ENCODE measurements at places on chromosomes 2 and 18.

DNA sequence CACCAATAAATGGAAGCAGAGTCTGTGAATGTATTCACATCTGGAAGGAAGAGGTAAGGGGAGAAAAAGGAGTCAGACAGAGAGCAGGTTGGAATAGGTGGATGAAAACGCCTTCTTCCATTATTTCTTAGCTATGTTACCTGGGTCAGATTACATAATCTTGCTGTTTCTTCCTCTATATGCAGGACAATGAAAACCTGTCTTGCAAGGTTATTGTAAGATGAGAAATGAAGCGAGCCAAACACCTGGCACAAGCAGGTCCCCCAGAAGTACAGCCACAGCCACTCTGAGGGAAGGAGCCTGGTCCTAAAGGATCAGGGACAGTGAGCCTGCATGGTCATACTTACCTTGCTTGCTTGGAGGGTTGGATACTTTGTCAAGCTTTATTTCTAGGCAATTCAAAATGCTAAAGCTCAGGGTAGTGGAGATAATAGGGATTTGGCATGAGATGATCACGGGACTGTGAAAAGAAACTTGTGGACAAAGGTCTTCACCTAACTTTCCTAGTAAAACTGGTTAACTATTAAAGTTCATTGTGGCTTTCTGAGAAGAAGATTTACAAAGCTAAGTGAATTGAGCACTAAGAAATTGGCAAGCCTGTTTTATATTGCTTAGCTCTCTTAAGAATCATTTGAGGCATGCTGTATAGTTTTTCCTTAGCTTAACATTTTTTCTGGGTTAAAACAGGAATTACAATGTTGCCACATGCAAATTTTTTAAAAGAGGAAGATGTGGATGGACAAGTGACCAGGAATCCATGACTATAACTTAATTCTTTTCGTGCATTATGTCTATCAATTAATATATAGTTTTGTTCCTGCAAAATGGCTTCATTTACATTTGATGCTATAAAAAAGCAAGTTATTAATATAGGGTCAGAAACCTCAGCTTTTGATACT, 15.7 kb upstream of the PLA2R1 start:
- no peak for DNase-seq

DNA sequence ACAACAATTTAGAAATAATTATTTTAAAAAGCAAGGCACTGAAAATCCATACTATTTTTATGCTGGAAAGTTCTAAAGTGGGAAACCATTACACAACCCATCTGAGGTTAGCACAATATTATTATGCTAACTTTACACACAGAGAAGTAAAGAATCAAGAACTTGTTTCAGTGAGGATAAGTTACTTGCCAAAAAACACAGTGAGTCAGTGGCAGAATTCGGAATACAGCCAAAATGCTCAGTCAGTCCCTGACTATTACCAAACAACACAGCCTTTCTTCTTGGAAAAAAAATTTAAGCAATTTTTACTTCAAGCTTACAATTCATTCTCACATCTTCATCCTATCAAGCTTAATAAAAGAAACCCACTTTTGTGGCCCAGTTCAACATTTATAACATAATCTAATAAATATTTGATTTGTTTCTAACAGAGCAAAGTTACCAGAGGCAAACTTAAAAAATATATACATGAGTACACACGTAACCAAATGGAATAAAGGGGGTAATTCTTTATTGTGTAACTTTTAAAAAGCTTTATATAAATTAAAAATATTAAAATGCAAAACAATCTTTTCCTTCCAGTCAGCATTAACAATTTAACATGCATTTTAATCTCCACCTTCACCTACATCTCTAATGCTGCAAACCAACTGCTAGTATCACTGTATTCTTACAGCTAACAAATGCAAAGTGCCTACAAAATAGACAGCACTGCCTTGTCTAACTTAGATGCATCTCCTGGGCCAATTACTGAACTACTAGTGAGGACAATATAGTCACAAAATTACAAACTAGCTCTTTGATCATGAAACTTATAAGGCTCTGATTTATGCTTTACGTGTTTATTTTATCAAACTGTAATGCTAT, 55.2 kb downstream of the CCDC88A start:
- no peak for DNase-seq

DNA sequence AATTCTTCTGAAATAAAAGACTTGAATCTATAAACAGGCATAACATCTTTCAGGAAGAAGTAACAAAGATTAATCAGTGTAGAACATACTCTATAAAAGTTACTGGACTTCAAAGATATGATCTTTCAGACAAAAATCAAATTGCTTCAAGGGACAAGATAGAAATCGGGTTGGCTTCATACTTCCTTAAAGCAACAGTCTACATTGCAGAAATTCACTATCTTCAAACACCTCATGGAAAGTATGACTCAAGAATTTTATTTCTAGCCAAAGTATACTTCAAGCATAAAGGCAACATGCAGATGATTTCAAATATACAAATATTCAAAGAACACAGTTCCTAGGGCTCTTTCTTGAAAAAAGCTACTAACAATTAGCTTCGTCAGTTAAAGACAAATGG, 240.7 kb downstream of the SRBD1 start:
- DNase-seq, result no peak

DNA sequence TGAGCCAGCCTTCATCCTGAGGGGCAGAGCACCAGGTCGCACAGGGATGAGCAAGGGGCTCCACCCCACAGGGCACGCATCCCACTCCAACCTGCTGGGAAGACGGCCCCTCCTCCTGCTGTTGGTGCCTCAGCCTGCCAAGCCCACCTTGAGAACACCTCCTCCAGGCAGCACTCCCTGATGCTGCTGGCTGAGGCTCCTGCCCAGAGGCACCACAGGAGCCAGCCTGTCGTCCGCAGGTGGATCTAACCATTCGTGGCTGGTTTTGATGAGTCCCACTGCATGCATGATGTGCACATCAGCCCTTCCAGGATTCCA, 58.4 kb downstream of the BIN1 start:
- DNase-seq, result no peak

- DNase-seq, result no peak
These were observed 45.0 kb downstream of the EEF1B2 start for GRCh38 chr2:206204710-206205109.

DNA sequence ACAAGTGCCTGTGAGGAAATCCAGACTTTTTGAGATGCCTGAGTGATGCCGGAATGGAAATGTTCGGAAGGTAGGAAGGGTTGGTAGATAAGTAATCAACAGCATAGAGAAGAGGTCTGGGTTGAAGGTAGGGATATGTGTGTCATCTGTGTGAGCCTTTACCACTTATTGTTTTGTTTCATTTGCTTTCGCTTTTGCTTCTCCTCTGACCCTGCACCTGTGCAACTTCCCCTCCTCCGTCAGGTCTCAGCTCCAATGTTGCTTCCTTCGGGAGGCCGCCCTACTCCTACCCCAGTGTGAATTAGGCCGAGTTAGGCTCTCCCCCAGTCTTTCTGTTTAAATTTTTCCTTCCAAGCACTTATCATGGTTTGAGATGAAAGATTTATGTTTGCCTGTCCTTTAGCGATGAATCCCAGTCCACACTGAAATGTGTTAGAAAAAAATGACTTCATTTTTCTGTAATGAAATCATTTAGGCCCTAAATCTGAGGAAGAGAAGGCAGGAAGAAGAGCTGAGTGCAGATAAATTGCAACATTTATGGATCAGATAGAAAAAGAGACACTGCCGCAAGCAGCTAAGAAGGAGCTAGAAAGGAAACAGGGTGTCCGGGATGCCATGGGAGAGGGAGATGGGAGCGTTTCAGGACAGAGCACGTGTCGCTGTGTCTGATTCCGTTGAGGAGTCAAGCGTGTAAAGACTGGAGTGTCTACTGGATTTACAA, 139.6 kb upstream of the PELI1 start:
- DNase-seq, result peak; percentile 22

GRCh38 chr2:200272320-200272719, 34.2 kb upstream of the SPATS2L start:
- DNase-seq, result no peak

- DNase-seq, result no peak
These were observed 171.5 kb downstream of the ALK start for GRCh38 chr2:29749843-29750242.

DNA sequence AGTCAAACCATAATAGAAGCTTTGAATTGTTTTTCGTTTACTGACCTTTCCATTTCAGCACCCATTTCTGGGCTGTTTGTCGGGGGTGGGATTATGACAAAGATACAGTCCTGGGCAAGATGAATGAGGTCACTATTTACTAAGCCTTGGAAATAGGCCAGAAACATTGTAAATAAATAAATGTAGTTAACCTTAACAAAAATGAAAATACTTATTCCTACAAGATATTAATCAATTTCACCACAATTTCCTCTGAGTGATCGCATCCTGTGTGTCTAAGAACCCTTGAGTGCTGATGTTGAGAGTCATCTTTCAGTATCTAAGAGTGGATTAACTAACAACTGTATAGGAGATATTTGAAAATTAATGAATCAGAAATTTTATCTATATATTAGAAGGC, 14.0 kb downstream of the ITGA4 start:
- no peak for DNase-seq

GRCh38 chr2:202387608-202388342, 11.6 kb downstream of the BMPR2 start:
- no peak for DNase-seq

DNA sequence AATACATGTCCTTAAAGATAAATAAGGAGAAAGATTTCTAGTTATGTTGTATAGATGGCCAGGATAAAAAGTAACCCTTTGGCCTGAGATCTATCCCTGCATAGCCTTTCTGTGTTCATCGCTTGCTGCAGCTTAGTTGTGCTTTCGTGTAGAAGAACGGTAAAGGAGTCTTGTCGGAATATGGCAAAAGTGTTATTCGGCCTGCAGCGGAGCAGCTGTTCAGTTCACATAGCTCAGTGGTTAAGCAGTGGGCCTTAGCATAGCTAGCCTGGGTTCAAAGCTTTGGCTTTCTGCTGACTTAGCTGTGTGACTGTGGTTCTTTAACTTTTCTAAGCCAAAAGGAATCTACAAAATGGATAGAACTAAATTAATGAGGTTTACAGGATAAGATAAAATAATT, 55.4 kb downstream of the MALT1 start:
- no peak for DNase-seq

GRCh38 chr2:41657226-41657625, 390.6 kb upstream of the PKDCC start:
- no peak for DNase-seq

DNA sequence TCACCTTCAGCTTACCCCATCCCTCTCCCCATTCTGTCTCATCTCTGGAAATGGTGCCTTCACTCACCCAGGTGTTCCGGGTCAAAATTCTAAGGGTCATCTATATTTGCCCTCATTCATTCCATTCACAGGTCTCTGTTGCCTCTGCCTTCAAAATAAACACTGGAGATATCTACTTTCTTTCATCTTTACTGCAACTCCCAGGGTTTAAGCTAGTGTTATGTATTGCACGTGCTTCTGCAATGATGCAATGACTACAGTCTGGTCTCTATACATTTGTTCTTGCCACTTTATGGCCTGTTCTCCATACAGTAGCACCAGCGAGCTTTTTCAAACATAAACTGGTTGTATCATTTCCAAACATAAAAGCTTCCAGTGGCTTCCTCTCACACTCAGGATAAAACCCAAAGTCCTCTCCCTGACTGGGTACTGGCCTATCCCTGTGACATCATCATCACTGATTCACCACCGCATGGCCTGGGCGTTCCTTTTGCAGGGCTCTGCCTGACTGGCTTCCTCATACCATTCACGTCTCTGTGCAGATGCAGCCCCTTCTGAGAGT, 14.3 kb downstream of the DSG2 start:
- no peak for DNase-seq
